Activated T-helper 1 cell treated with anti-CD3 and anti-CD28 coated beads, Interleukin-2, amount 50 U/mL, for 16 hours (primary cell): ENCODE measurements at places on chromosomes 6 and 20.

- no peak for DNase-seq
These were observed 87.3 kb downstream of the FAM120B start for GRCh38 chr6:170393807-170394399.

GRCh38 chr6:65295812-65296211 lies 411.2 kb downstream of the EYS start:
- no peak for DNase-seq

- DNase-seq = no peak
These were observed 4.1 kb upstream of the KCNK5 start for GRCh38 chr6:39233333-39233732.

DNA sequence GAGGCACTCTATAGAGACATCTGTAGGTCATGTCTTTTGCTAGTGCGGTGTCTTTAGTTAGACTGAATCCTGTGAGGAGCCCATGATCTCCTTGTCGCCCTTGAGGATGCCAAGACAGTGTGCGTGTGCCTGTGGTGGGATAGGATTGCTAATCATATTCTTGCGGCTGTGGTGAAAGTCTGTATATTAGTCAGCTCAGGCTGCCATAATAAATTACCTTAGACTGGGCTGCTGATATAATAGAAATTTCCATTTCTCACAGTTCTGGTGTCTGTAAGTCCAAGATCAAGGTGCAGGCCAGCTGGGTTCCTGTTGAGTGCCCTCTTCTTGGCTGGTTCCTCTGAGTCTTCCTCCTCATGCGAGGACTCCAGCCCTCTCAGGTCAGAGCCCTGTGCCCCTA lies 141.2 kb downstream of the JARID2 start:
- no peak for DNase-seq

DNA sequence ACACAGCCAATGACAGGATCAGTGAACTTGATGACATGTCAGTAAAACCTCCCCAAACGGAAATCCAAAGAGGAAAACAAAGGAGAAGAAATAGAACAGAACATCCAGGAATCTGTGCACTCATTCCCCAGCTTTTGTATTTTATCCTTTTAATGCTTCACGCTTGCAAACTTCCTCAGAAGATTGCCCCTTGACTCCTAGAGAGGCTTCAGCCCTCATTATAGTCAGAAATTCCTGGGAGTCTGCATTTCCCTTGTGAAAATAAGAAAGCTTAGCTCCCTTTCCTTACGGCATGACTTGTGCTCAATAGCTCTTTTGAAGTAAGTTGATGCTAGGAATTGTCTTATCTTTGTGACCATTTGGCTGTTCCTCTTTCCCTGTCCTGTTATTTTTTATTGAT lies 313.6 kb upstream of the OPRM1 start:
- DNase-seq = no peak

DNA sequence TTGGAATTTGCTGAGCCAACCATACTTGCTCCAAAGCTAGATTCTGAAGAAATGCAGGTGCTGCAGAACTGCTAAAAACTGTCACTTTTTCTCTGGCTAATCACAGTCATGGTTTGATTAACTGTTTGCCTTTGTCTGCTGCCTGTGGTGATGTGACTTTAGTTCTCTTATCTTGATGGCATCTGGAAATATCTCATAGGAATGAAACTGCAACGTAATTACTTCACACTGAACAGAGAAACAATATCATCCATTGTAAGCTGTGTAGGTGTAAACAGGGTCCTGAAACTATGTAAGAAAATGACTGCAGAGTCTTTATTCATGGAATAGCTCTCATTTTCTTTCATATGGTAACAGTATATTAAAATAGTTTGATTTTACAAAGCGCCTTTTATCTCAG lies 721.9 kb upstream of the HS3ST5 start:
- no peak for DNase-seq
